ENCODE measurements at places on chromosomes 2 and 18.

- no peak for DNase-seq
Measured at GRCh38 chr2:100075532-100075931, 66.9 kb downstream of the AFF3 start.

DNA sequence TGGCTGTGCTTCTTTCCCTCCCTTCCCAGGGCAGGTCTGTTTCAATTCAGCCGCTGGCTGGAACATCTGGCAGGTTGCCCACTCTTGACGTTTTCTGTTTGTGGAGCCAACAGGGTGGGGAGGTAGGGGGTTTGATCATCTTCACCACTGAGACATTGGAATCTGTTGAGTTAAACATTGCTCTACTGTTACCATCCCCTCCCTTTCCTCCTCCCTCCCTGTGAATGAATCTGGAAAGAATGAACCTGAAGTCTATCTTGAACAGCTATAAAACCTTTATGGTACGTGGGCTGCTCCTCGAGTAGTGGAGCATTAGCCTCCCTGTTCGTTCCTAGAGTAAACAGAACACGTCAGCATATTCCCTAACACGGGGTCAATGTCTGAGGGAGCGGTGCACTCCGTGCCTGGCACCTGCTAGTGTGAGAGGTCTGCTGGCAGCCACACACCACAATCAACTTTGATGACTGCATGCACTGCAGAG, 249.9 kb upstream of the RBBP8 start:
- DNase-seq = no peak

DNA sequence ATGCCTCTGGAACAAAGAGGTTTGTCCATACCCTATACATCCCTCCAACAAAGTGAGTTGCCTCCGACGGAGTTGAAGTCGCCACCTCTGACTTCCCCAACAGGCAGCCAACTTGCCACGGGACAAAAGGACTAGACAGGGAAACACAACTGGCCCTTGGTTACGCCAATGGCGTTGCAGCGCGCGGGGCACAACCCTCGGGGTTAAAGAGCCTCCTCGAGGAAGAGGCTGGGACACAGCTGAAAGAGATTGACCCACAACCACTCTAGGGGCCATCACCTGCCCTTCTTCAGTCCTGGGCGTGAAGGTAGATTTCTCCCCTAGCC, 545 bp downstream of the GTF3C2 start:
- no peak for DNase-seq

DNA sequence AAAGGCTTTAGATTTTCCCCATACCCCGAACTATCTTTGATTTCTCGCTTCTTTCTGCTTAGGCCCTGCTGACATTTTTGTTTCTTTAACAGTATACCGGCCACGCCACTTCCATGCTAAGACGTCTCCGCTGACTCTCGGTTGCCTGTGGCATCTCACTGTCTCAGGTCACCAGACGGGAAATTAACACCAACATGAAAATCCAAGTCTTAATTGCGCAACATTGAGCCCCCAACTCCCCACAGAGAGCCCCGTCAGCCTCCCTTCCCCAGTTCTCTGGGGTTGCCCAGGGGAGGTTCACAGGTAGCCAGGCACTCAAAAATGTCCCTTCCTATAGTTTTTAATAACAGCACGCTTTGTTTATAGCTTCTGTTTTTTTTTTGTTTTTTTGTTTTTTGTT, 30.2 kb downstream of the CD8B2 start:
- no peak for DNase-seq

DNA sequence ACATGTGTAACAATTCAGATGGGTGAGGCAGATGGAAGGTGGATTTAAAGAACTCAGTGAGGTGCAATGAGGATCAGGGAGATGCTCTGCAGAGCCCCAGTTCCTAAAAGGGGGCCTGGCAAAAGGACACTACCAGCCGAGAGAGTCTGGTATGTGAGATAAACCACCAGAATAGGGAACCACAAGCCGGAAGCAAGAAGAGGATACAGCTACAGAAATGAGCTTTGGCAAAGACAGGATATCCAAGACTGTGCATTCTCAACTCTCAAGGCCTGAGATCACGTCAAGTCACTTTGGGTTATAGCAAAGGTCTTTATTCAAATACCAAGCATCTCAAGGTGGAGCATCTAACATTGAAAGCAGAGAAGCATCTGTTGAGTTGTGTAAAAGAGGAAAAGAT, 293.5 kb downstream of the ARHGAP15 start:
- no peak for DNase-seq
